ENCODE measurements at places on chromosomes 2 and 18.
A peak's percentile ranks its signal among the peaks of the same experiment; 100 is the strongest.

DNA sequence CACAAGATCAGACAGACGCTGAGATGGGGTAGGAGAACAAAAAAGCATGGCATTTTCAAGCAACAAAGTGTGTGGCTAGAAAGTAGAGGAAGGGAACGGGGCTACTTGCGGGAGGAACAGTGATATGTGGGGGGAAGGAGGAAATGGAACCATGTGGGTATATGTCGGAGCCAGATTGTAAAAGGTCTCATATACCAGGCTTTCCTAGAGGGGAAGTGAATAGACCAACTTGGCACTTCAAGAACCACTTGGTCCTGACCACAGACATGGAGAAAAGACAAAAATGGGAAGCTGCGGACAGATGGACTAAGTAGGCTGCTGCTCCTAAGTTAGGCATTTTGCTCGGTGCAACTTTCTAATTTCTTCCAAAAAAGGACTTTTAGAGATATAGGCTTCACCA is 196.0 kb downstream of the DCC start:
- no peak for DNase-seq

DNA sequence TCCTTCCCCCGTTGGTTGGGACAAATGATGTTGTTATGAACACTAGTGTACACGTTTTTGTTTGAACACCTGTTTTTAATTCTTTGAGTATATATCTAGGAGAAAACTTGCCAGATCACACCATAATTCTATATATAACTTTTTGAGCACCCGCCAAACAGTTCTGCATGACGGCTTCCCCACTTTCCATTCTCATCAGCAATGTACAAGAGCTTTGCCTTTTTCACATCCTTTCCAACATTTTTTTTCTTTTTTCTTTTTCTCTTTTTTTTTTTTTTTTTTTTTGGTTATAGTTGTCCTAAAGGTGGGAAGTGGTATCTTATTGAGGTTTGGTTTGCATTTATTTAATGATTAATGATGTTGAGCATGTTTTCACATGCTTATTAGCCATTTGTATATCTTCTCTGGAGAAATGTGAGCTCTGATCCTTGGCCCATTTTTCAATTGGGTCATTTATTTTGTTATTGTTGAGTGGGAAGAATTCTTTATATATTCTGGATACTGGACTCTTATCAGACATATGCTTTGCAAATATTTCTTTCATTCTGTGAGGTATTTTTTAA is 86.9 kb upstream of the ZC3H15 start:
- no peak for DNase-seq

DNA sequence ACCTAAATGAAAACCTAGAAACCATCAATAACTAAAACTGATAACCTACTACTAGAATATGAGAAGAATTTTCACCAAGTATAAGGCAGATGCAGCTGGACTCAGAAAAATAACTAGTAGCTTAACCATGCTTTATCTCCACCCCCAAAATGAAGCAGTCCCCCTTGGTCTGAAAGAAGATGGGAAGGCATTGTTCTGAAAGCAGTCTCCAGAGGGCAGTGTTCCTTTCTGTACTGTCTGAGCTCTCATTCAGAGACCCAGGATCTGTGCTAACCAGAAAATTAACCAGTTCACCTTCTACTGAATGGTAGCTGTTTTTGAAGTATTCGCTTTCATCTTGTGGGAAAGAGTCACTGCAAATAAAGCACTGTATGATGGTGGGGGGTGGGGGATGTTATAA is 273.0 kb downstream of the PDE11A start:
- no peak for DNase-seq

DNA sequence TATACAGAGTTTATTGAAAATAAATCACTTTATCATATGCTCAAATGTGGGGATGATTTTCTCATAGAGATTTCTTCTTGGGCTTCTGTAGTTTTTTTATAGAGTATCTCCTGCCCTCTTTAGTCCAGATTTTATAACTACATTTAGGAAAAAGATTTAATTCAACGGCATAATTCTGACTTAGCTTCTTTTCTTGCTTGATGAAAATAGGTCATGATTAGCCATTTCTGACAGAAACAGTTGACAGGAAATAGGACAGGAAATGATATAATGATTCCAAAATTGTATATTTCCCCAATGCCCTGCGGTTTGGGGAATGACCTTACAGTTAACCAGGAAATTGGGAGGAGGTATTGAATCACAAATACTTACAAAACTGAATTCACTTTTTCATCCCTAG is 1531.9 kb upstream of the ACVR2A start:
- DNase-seq, result no peak

DNA sequence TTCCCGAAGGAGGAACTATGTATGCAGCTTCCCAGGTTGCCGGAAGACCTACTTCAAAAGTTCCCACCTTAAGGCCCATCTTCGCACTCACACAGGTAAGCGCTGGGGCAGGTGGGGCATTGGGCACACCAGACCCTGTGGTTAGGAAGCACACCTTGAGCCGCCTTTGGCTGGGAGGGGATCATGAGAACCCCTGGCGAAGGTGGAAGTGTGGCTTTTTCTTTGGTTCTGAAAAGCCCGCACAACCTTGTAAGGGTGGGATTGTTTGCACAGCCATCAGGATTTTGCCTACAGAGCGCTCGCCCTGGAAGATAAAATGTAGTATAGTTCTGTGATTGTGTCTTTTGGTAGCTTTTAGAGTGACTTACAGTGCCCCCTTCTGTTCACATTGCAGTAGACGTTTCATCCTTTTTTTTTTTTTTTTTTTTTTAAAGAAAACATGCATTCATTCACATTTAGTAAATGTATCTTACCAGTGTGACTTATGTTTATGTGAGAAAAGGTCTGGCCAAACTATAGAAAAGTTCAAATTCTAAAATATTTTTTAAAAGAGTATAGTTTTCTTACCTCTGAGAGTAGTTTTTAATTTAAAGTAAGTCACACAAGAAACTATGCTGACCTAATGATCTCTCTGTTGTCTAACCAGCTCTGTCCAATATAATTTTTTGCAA is 5.3 kb downstream of the KLF11 start:
- DNase-seq, result peak; percentile 70

GRCh38 chr2:129913695-129914495 is 65.6 kb upstream of the RAB6C start:
- DNase-seq, result no peak

DNA sequence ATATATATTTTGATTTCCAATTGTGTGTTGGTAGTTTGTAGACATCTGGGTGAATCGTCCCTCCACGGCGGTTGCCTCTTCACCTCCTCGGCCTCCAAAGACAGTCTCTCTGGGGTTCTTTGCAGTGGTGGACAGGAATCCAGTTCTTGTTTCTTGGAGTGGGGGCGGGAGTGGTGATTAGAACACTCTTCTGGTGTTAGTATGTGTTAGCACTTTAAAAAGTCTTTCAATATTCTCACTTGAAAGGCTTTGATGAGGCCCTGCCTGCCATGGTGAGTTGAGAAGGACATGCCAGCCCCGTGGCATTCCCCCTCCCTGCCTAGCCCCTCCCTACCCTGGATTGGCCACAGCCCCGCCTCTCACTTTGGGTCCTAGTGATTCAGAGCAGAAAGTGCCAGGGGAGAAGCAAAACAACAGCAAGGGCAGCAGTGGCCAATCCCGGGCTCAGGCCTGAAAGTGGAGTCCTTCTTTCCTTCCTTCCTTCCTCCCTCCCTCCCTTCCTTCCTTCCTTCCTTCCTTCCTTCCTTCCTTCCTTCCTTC is 316.8 kb upstream of the HS6ST1 start:
- no peak for DNase-seq

GRCh38 chr2:68827666-68828065 is 43.5 kb downstream of the BMP10 start:
- no peak for DNase-seq

- DNase-seq, result no peak
Measured at GRCh38 chr18:46265196-46266156, 161.3 kb downstream of the HAUS1 start.

DNA sequence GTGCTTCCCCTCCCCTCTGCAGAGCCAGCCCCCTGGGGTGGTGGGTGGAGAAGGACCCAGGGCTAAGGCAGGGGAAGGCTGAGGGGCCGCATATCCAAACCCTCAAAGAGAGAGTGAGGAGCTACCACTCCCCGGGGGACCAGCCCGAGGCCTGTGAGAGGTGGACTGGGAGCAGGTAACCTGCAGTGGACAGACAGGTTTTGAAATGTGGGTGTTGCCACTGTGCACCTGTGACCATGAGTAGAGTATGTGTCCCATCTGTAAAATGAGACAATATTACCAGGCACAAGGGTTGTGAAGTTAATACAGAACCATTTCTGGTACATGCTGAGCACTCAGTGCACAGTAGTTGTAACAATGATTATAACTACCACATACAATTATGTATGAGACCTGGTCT is 51.2 kb upstream of the POMC start:
- DNase-seq, result no peak

GRCh38 chr2:177612659-177613058 is 220.1 kb downstream of the AGPS start:
- DNase-seq, result no peak

DNA sequence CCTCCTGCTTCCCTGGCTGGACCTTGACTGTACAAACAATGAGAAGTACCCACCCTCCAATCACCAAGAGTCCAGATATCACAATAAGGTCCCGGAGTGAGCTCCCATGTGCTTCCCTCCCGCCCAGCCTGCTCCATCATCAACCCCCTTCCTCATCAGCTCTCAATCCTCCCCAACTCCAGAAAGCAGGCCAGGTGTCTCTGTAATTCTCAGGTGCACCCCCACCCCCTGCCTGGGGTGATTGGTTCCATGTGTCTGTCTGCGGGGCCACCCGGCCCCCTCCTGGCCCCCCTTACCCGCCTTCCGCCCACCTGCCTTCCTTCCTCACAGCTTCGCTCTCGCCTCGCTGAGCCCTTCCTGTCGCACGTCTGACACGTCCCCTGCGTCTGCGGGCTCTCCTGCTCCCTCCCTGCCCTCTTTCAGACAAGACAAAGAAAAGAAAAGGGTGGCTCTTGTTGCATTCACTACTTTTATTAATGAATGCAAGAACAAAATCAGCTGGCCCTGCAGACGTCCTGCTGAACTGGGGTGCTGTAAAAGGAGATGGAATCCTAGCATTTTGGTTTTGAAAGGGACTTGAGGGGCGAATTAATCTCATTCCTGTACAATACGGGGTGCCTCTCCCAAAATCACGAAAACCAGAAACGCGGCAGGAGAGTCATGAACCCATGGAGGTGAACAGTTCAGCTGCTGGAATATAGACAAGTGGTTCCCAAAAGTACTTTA is 26.5 kb upstream of the IGFBP2 start:
- DNase-seq, result no peak

DNA sequence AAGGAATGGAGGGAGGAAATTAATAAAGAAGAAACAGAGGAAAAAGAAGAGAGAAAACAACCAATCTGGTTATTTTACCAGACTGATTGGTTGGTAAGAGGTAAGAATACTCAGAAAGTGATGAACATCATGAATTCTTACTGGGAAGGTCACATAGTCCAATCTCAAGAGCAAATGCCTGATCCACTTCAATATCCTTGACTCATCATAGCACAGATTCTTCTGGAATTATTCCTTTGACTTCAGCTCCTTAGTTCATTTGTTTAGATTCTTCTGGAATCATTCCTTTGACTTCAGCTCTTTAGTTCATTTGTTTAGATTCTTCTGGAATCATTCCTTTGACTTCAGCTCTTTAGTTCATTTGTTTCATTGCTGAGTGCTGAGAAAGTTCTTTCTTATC is 2030.6 kb upstream of the CELF4 start:
- DNase-seq, result no peak

GRCh38 chr2:180644709-180645108 is 335.7 kb upstream of the UBE2E3 start:
- DNase-seq, result no peak

DNA sequence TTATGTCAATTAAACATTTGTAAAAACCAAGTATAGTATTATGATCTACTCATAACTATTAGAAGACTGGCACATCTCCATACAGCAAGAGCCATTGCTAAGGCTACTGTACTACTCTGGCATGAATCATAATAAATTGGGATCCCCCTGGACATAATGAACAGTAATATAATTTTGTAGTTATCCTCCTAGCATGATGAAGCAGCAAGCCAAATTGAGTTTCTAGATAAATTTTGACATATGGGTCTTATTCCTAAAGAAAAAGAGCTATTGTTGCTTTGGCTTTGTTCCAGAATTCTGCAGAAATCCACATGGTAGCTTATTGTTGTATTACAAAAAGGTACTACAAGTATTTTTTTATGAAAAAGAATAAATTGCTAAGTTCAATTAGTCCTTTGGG is 204.3 kb downstream of the CAMKMT start:
- no peak for DNase-seq

DNA sequence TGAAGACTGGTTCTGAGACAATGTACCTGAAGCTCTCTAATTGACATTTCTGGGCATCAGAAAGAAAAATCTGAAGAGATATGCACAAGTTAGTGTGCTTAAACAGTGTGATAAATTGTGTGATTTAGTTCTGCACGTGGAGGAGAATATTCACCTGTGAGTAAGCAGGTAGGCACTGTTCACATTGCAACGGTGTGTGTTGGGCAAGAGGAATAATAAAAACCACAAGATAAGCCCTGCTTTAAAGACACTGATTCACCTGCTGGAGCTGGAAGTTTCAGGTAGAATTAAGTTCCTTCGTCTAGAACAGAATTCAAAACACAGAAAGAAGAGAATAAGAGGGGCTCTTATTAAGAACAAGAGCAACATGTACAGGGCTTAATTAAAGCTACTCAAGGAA is 864.3 kb upstream of the SOX11 start:
- DNase-seq, result no peak

DNA sequence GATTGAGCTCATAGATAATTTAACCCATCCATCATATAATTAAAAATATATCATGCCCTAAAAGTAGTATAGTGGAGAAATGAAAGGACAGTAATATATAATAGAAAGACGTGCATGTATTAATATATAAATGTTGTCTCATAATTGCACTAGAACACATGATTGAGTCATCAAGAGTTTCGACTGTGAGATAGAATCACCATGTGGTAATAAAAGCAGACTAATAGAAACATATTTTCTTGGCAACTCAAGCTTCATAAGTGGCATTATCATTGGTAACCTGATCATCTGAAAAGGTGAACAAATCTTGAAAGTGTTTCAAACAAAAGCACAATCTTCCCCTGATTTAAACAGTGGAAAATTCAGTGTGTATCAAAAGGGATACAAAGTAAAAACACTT is 188.8 kb downstream of the CYRIA start:
- DNase-seq, result no peak

DNA sequence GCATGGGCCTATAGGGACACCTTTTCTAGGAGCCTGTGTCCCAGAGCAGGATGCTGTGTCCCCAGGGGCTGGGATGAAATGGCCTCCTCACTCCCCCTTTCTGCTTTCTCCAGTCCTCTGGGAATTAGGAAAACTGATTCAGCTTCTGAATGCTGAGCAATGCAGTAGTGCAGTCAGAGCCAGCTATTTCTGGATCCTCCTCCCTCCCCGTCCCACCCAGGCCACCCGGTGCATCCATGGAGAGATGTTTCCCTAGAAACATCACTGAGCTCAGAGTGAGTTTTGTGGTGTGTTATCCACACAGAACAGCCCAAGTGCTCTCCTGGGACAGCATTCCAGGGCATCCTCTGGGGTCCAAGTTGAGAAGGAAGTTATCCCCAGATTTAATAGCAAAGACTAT is 125.5 kb downstream of the LOXHD1 start:
- no peak for DNase-seq
